Amygdala (tissue), 56 donors: ENCODE measurements at places on chromosomes 2 and 18.
A peak's percentile ranks its signal among the peaks of the same experiment; 100 is the strongest.

GRCh38 chr18:76394780-76395476 lies 100.1 kb downstream of the ZNF516 start:
- no peak for DNase-seq

DNA sequence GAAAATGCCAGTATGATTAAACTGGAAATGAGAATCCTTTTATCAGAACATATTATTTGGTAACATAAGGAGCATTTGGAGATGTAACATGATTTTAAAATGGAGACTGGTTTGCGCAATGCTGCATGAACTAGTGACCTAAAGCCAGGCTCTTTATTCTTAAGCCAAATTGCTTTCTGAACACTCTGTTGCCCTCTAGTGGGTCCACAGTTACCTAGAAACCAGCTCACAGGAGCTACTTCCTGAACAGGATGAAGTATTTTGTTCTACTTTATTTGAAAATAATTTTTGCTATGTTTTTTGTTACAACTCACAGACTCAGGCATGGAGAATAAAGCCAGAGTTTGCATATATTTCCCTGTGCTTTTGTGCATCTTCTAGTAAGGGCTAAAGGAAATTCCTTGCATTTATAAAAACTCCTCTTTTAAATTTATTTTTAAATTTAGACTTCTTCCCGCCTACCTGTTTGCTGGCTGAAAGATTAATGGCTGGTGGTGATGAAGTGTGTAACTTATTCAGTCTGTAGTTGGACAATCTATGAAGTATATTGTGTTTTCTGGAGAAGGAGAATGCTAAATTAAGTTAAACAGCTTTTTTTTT lies 146.7 kb downstream of the PARD3B start:
- peak; percentile 2 for DNase-seq

- DNase-seq = no peak
Measured at GRCh38 chr2:61177727-61178549, 15.9 kb downstream of the C2orf74 start.

- DNase-seq = no peak
Measured at GRCh38 chr2:37767959-37768925, 96.8 kb upstream of the CDC42EP3 start.

- peak; percentile 20 for DNase-seq
Measured at GRCh38 chr2:114661971-114662939, 219.8 kb downstream of the DPP10 start.

DNA sequence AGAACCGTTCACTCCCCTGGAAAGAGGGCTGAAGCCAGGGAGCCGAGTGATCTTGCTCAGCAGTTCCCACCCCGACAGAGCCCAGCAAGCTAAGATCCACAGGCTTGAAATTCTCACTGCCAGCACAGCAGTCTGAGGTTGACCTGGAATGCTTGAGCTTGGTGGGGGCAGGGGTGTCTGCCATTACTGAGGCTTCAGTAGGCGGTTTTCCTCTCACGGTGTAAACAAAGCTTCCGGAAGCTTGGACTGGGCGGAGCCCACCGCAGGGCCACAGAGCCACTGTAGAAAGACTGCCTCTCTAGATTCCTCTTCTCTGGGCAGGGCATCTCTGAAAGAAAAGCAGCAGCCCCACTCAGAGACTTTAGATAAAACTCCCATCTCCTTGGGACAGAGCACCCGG lies 180.8 kb downstream of the WDR7 start:
- DNase-seq = no peak

DNA sequence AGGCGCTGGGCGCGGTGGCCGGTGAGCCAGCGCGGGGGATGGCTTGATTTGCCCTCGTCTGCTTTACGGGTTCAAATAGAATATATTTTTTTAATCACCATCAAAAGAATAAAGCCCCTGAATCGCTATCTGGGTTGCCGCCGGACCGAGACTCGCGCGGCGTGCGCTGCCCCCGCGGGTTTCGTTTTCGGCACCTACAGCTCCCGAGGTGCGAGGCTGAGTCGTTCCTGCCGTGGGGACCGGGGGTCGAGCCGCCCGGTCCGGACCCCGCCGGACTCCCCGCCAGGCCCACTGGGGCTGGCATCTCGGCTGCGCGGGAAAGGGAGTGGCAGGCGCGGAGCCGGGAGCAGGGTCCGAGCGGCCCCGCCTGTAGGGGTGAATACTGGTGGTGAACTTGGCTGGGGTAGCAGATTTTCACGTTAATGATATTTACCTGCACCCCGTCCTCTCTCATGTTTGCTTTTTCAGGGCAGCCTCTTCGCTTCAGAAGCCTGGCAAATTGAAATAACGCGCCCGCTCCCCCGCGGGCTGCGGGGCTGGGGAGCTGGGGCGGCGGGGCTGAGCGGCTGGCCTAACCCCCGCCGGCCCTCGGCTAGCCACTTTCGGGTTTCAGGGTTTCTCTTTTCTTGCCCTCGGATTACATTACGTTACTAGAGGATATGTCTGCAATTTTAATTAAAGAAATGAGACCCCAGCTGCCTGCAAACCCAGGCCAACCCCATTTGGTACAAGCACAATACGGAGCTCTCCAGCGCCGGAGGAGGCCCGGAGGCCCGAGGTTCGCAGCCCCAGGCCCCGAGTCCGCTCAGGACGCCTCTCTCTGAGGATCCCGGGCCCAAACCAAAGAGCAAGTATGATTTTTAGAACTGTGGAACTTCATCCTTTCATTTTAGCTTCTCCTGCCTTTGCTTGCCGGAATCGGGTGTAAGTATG lies 1.7 kb upstream of the CELF4 start:
- no peak for DNase-seq

GRCh38 chr2:217185265-217185995 lies 325.6 kb upstream of the TNP1 start:
- no peak for DNase-seq

DNA sequence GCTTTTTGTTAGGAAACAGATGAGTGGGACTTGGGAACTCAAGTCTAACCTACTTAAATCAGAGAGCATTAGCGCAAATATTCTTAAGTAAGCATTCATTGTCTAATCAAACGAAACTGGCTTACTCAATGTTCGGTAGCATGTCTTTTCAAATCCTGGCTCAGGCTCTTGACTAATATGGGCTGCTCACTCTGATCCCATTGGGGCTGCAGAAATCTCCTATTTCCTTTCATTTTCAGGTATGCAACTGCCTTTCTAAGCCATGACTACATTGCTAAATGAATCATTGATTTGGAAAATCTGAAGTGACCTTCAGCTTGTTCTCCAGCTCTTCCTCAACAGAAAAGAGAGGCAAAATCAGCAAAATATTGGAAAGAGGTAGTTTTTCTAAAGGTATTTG lies 2084.4 kb upstream of the PIK3C3 start:
- no peak for DNase-seq
